ENCODE measurements at places on chromosomes 3 and 15.

DNA sequence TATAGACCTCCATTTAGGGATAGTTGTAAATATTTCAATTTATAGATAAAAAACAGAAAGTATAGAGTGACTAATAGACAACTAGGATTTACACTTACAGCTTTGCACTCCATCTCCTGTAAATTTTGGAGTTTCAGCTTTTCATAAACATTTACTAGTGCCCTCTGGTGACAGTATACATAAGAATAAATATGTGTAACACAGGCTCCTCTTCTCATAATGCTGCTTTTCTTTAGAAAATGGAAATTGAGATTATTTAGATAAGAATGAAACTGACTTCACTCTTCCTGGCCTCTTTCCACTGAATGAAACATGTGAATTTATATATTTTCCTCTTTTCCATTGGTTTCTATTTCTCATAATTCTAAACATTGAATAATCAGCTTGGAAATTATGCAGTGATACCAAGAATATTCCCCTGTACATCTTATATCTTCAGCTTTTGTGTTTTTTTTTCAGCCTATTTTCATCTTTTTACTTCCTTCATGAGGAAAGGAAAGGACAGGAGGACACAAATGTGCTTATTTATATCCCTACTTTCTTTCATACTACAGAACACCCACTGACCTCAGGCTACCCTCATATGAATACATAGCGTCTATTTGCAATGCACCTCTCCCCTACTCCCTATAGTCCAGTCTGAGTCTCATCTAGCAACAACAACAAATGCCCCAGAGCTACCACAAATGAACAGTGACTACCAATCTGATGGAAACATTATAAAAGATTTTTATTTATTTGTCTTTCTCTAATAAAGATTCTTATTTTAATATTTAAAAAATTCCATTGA lies 103.1 kb upstream of the CCDC39 start:
- no peak for DNase-seq

DNA sequence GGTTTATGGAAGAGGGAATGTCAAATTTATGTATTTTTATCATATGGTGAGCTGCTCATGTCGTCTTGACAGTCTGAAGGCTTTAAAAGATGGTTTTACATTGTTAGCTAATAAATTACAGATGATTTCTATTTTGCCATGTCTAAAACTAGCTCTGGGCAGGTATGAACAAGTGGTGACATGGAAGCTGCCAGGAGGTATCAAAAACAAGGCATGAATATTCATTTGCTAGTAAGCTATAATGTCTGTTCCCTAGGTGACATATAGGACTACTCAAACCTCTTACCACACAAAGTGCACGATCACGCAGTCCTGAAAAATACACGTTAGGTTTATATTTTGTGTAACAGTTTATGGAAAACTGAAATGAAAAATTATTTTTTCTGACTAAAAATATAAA lies 34.8 kb downstream of the ST3GAL6 start:
- no peak for DNase-seq

DNA sequence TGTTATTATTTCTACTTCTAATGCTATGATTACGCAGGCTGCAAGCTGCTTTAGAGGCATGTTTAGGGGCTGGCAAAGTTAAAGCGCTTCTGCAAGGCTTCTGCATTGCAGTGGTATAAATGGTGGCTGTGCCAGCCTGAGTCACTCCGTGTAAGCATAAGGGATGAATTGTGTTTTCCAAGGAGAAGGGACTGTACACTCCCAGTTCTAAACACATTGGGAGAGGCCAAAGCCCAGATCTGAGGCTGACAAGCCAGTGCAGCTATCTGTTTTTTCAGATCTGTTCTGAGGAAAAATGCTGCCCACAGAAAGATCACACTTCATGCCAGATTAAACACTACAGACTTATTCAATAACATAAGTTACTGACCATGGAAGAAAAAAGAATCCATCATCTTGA lies 83.8 kb downstream of the PRICKLE2 start:
- no peak for DNase-seq

DNA sequence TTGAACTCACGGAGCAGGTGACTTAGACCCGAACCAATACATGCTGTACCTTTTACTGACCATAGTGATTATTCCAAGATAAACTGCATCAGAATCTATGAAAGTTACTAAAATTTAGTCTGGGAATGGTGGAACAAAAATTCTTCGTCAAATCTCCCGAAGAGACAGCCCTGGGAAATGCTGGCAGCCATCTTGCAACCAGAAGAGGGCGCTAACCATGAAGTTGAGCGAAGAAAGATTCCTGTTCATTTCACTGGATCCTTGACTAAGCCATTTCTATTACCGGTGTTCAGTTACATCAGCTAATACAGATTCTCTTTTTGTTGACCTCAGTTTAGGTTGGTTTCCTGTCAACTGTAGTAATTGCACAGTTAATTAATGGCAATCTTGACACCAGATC lies 199.6 kb downstream of the SLC9A9 start:
- no peak for DNase-seq

Data from stimulated activated CD8-positive, alpha-beta memory T cell treated with anti-CD3 and anti-CD28 coated beads, Interleukin-12 subunit alpha, Interleukin-12 subunit beta, amount 100 ng/mL, for 1 hour (primary cell).